ENCODE measurements at places on chromosomes 6 and 20.
A peak's percentile ranks its signal among the peaks of the same experiment; 100 is the strongest.

- H3K27me3 ChIP-seq: peaks cover 9% of the 10 kb centered on the region
- H3K27ac ChIP-seq: no peak overlapping the region
- H3K4me3 ChIP-seq: no peak overlapping the region
- H3K36me3 ChIP-seq: peaks cover 1% of the 10 kb centered on the region
These were observed 111.0 kb downstream of the CD83 start for GRCh38 chr6:14228571-14228970.

GRCh38 chr6:42901538-42901957 is 14.3 kb upstream of the PTCRA start:
- H3K27ac ChIP-seq: no peak overlapping the region
- peaks cover 5% of the 10 kb centered on the region for H3K27me3 ChIP-seq
- no peak overlapping the region for H3K4me3 ChIP-seq
- H3K36me3 ChIP-seq: no peaks in the 10 kb centered on the region
- H3K4me1 ChIP-seq: peaks cover 23% of the 10 kb centered on the region

DNA sequence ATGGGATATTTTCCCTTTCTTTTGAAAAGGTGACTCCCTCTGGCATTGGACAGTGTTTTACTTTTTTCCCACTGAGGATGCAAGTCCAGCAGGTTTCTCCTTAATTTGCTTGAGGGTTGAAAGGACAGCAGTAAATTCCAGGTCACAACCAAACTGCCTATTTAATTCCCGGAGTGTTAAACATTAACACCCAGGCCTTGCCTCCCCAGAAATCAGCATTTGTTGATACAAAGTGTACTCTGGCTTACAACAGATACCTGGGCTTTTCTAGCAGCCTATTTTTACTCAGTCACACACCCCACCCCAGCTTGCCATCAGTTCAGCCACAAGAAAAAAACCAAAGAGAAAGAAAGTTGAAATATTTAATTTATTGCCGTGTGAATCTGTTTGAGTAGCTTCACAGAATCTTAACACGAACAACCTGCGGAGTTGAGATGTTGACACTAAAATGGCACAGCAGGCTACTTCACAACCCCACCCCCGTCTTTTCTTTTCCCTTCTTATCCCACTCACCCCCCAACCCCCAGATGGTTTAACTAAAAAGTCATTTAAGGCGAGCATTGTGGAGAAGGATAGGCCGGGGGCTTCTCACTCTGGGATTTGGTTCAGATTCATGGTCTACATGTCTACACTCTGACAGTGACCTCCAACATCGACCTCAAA is 45.7 kb downstream of the MYLIP start:
- peak overlapping the region; percentile 85 for H3K27ac ChIP-seq
- no peaks in the 10 kb centered on the region for H3K27me3 ChIP-seq
- H3K36me3 ChIP-seq: no peaks in the 10 kb centered on the region
- DNase-seq: no peak

- DNase-seq: no peak
- H3K36me3 ChIP-seq: peaks cover 2% of the 10 kb centered on the region
- H3K27ac ChIP-seq: no peak overlapping the region
- H3K4me1 ChIP-seq: peaks cover 2% of the 10 kb centered on the region
These were observed 14.0 kb upstream of the NT5E start for GRCh38 chr6:85435851-85436250.

DNA sequence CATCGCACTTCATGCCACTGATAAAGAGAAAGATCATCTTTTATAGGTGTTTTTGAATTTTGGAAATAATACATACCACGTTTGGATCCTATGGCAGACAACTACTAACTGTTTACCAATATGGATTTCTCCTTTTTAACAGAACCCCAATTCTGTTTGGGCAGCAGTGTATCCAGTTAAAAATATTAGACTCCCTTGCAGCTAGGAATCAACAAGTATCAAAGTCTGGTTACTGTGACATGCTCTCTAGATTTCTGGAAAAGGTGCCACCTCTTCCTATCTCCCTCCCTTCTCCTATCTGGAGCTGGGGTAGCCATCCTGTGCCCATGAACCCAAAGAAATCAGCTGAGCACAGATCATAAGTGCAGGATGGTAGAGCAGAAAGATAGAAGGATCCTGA is 54.1 kb upstream of the DTNBP1 start:
- peaks cover 6% of the 10 kb centered on the region for H3K36me3 ChIP-seq
- no peak for DNase-seq
- no peaks in the 10 kb centered on the region for H3K4me1 ChIP-seq
- peaks cover 2% of the 10 kb centered on the region for H3K27me3 ChIP-seq
- no peak overlapping the region for H3K27ac ChIP-seq

DNA sequence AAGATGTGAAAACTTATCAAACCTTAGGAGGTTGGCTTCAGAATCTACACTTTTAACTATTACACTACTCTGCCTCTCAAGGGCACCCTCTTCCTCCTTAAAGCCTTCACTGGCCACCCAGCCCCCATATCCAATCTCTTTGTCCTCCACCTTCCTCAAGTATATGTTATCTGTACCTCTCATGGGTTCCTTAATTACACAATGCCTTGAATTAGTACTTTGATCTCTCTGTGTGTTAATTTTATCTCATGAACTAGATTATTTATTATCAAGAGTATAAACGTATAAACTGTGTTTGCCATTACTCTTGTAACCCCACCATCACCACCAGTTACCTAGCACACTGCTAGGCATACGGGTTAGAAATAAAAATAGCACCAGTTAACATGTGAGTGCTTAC is 83.3 kb downstream of the NCR2 start:
- DNase-seq: no peak
- H3K27ac ChIP-seq: no peak overlapping the region
- peaks cover 2% of the 10 kb centered on the region for H3K4me1 ChIP-seq
- peaks cover 73% of the 10 kb centered on the region for H3K27me3 ChIP-seq
- H3K36me3 ChIP-seq: no peaks in the 10 kb centered on the region

DNA sequence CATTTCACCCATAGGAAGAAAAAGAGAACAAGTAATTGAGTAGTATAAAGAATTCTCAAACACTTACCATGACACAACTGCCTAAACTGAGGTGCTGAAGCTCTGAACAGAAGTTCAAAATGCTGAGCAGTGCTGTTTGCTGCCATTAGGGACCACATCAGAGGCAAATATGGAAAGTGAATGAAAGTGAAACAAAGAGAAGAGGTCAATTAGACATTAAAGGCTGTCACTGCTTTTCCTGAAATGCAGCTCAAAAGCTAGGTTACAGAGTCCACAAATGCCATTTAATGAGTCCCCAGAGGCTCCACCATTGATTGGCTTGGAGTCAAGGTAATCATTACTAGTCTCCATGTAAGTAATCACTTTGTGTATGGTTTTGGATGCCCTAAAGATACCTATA is 46.1 kb downstream of the POU3F2 start:
- peaks cover 7% of the 10 kb centered on the region for H3K4me1 ChIP-seq
- no peak for DNase-seq
- H3K4me3 ChIP-seq: no peak overlapping the region

- no peak for DNase-seq
- no peak overlapping the region for H3K27ac ChIP-seq
- peaks cover 9% of the 10 kb centered on the region for H3K36me3 ChIP-seq
- peaks cover 8% of the 10 kb centered on the region for H3K4me1 ChIP-seq
These were observed 40.5 kb downstream of the RNGTT start for GRCh38 chr6:88922775-88923548.

DNA sequence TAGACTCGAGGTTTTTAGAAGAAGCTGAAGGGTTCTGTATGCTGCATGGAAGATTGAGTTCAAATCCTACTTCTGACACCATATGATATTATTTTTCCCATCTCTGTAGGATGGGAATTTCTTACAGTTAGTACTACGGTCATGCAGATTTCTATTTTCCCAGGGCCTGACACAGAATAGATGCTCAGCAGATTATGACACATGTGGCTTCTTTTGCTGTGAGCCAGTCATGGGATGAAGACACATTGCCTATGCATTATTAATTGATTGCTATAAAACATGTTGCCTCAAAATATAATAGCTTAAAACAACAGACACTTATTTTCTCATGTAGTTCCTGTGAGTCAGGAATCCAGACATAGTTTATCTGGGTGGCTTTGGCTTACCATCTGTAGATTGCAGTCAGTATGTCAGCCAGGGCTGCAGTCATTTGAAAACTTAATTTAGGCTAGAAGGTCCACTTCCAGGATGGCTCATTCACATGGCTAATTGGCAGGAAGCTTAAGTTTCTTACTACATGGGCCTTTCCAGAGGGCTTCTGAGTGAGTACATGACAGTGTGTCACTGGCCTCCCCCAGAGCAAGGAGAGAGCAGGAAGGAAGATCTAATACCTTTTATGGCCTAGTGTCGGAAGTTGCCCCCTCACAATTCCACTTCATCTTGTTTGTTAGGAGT is 29.5 kb downstream of the TOP1 start:
- DNase-seq: no peak
- peak overlapping the region; percentile 35 for H3K27ac ChIP-seq
- H3K4me1 ChIP-seq: peaks cover 4% of the 10 kb centered on the region
- no peak overlapping the region for H3K4me3 ChIP-seq

DNA sequence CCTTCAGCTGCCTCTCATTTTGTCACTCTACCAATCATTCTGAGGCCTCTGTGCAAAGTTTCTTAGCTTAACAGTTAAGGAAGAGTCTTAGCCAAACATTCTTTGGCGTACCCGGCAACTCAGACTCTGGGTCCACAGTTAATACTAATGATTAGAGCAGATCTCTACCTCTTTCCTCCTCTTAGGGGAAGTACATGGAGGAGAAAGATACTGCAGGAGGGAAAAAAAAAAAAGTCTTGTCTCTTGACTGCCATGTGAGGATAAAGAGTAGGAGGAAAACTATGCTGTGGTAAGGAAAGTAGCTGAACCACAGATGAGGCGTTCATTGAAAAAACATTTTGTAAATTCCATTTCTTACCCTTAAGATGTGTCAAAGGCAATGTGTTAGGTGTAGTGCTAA is 44.0 kb upstream of the MARCKS start:
- no peaks in the 10 kb centered on the region for H3K4me1 ChIP-seq
- no peak for DNase-seq
- H3K27me3 ChIP-seq: no peaks in the 10 kb centered on the region

DNA sequence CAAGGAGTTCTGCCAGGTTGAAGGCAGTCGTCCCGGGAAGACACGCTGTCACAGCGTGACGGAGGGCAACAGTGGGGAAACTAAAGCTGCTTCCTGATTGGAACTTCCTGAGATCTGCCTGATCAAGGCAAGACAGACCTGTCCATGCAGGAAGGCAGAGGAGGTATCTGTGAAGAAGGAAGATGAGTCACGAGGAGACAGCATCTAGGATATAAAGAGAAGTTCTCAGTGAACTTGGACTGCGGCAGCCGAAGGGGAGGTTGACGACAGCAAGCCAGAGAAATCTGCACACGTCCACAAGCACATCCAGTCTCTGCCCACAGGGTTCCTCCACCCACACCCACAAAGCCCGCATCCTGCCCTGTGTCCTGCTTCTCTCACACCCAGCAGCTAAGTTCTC is 38.6 kb downstream of the PREP start:
- DNase-seq: no peak
- H3K36me3 ChIP-seq: peaks cover 26% of the 10 kb centered on the region
- no peaks in the 10 kb centered on the region for H3K27me3 ChIP-seq
- no peak overlapping the region for H3K4me3 ChIP-seq

DNA sequence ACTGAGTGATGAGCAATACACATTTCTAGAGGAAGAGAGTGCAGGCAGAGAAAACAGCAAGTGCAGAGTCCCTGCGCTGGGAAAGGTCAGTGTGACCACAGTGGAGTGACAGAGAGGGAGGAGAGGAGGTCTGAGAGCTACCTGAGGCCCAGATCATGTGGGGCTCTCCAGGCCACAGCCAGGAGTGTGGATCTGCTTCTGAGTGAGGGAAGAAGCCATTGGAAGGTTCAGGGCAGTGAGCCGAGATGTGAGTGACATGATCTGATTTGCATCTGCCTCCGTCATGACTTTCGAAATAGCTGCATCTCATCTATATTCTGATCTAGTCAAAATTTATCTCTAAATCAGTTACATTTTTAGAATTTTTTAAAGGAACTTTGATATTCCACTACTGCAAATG is 367.1 kb downstream of the PREX1 start:
- peaks cover 3% of the 10 kb centered on the region for H3K4me1 ChIP-seq
- no peak overlapping the region for H3K4me3 ChIP-seq
- peaks cover 22% of the 10 kb centered on the region for H3K27me3 ChIP-seq
- DNase-seq: no peak
- H3K36me3 ChIP-seq: no peaks in the 10 kb centered on the region

- H3K4me1 ChIP-seq: no peaks in the 10 kb centered on the region
- H3K36me3 ChIP-seq: peaks cover 2% of the 10 kb centered on the region
- no peak for DNase-seq
- H3K4me3 ChIP-seq: no peak overlapping the region
These were observed 33.2 kb downstream of the BFSP1 start for GRCh38 chr20:17497821-17498580.

DNA sequence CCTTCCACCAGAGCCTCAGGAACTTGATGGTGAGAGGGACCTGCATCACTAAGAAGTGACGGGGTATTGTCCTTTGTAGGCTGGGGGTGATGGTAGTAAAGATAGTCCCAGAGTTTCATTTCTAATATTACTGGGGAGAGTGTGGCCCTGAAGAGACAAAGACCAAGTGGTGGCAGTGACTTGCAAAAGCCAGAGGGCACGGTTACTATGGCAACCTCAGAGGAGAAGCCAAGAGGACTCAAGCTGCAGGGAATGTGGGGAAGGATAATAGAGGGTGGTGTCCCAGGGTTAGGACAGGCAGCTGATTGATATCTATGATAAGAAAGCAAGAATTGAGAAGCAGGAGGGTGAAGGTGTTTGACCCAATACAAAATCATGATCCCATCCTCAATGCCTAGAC is 42.5 kb downstream of the HLA-G start:
- H3K4me3 ChIP-seq: no peak overlapping the region
- DNase-seq: no peak
- no peak overlapping the region for H3K27ac ChIP-seq

DNA sequence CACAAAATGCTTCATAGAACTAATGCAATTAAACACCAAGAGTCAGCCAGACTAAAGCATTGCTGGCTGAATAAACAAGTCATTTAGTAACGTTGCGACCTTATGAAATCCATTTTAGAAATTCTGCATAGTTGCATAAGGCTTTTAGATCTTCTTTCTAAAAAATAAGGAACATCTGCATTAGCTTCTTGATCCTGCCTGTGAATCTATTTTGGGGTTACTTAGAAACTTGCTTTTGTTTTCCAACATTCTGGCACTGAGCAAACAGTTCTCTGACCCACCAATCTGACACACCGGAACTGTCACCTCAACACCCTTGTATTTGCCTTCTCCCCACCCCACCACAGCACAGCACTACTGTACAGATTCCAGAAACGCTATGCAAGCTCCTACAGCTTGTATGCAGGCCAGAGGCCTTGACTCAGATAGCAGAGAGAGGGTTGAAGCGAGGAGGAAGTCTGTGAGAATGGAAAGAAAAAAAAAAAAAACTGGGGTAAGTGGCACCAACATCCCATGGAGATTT is 55.0 kb downstream of the KIF13A start:
- H3K36me3 ChIP-seq: no peaks in the 10 kb centered on the region
- DNase-seq: no peak
- peaks cover 40% of the 10 kb centered on the region for H3K4me1 ChIP-seq
- H3K27ac ChIP-seq: peak overlapping the region; percentile 61

- H3K27ac ChIP-seq: peak overlapping the region; percentile 46
- no peak for DNase-seq
- peaks cover 43% of the 10 kb centered on the region for H3K4me1 ChIP-seq
- H3K4me3 ChIP-seq: no peak overlapping the region
These were observed 5.5 kb downstream of the ELMO2 start for GRCh38 chr20:46400828-46401477.
